ENCODE measurements at places on chromosomes 3 and 15.

DNA sequence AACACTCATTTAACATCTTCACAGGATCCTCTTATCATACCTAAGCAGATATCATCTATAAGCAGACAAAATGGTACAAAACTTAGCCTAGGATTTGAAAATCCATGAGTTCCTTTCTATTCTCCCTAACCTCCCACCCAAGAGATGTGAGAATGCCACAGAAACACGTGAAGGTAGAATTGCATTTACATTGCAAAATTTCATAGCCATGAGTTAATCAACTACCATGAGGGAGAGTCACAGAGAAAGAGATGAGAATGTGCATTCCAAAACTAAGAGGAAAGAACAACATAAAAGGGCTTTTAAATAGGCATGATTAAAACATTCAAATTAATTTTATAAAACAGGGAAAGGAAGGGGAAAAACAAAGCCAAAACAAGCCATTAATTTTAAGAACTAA lies 806.2 kb downstream of the NTRK3 start:
- no peak for DNase-seq

GRCh38 chr15:40904552-40905201 lies 10.4 kb downstream of the VPS18 start:
- no peak for DNase-seq

- no peak for DNase-seq
Measured at GRCh38 chr15:96160800-96161199, 169.7 kb upstream of the NR2F2 start.

DNA sequence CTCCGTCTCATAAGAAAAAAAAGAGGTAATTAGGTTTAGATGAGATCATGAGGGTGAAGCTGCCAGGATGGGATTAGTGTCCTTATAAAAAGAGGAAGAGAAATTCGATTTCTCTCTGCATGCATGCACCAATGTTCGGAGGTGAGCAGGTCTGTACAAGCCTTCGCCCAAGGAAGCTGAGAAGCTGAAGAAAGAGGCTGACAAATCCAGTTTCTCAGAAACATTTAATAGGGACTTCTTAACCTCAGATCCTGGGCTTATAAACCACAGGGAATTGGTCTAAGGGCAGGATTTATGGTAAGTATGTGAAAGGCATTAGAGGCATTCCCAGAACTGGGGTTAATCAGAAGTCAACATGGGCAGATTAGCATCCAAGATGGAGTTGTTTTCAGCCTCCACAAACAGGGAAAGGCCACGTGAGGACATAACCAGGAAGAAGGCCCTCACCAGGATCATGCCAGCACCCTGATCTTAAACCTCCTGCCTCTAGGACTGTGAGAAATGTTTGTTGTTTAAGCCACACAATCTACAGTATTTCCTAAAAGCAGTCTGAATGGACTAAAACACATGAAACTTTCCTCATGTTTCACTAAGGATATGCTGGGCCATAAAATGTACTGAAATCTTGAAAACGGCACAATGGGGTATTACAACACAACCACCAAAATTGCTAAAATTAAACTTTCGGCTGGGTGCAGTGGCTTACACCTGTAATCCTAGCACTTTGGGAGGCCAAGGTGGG lies 11.3 kb downstream of the SHISA5 start:
- no peak for DNase-seq

GRCh38 chr3:62950210-62950609 lies 75.0 kb upstream of the CADPS start:
- DNase-seq, result no peak

DNA sequence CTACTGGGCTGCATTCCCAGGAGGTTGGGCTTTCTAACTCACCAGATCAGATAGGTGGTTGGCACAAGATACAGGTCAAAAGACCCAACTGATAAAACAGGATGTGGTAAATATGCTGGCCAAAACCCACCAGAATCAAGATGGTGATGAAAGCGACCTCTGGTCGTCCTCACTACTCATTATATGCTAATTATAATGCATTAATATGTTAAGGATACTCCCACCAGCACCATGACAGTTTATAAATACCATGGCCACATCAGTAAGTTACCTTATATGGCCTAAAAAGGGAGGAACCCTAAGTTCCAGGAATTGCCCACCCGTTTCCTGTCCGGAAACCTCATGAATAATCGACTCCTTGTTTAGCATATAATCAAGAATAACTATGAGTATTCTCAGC lies 31.6 kb downstream of the CFAP44 start:
- no peak for DNase-seq

GRCh38 chr3:37862219-37862902 lies 681 bp downstream of the CTDSPL start:
- peak; percentile 55 for DNase-seq

GRCh38 chr15:68010361-68011153 lies 43.6 kb upstream of the PIAS1 start:
- DNase-seq, result no peak

DNA sequence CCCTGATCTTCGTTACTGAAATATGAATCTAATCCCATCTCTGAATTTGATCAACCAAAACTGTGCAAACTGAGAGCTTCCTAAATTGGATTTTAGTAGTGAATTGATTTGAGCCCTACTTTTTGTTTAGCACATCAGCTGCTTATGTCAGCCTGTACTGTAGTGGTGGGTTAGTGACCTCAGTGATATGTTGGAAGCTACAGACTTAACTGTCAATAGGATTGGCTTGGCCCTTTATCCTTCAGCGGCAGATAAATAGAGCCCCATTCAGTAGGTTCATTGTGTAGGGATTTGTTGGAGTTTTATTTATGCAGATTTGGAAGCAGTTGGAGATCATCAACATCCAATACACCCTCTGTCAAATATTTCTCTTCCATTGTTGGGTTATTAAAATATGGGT lies 409.7 kb downstream of the SOX2 start:
- DNase-seq, result no peak

DNA sequence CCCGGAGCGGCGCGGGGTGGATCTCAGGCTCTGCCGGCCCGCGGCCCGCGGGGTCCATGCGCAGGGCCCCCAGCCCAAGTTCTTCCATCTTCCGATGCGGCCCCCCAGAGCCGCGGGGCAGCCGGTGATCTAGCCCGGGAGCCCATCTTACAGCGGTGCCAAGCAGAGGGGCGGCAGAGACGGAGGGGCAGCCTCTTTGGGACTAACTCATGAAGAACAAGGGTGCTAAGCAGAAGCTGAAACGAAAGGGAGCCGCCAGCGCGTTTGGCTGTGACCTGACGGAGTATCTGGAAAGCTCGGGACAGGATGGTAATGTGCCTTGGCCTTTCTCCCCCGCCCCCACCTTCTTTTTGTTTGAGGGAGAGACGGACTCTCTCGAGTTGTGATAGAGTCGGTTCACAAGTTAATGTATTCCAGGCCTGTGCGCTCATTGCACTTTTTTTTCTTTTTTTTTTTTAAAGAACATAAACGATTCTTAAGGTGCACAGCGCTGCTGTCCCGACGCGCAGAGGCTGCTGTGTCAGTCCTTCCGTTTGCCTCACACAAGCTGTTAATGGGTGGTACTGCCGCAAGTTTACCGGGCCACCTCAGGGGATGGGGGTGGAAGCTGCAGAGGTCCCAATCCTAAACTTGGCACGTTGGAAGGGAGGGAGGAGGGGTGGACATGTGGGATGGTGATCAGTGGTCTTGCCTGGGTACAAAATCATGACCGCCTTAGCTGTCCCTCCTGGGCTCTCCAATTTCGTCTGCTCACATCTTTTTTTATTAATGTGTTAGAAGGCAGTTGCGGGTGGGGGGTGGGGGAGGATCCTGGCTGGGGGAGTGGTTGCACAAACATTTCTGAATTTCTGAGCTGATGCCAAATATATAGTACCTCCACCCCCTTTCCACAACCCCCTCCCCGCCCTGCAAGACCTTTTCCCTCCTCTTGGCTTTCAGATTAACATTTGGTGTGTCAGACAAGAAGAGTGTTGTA lies 801 bp downstream of the ARHGAP31 start:
- DNase-seq, result peak; percentile 34

GRCh38 chr3:33083958-33084357 lies 13.0 kb downstream of the GLB1 start:
- DNase-seq, result no peak

GRCh38 chr3:101702726-101703125 lies 16.2 kb upstream of the RPL24 start:
- no peak for DNase-seq

DNA sequence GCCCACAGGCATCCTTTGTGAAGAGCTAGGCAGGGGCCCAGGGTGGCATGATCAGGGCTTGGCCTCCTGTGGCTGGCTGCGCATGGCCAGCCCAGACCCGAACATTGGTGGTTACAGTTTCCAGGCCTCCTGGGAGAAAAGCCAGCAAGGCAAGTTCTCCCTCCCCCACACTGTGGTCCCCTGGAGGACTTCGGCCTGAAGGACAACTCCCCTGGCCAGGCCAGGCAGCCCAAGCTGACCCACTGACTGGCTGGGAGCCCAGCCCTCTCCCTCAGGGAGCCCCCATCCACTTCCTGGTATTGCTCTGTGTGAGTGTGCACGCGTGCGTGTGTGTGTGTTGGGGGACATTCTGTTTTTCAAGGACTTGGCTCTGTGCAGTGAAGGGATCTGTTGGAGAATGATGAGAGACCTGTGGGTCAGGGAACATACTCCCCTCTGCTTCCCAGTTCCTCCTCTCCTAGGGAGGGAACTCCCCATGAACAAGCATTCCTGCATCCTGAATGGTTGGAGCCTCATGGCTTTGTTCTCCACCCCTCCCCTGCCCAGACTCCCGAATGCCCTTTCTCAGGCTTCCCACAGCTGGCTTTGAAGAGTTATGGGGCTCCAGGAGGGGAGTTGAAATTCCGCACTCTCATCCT lies 29.5 kb downstream of the CORO2B start:
- no peak for DNase-seq

DNA sequence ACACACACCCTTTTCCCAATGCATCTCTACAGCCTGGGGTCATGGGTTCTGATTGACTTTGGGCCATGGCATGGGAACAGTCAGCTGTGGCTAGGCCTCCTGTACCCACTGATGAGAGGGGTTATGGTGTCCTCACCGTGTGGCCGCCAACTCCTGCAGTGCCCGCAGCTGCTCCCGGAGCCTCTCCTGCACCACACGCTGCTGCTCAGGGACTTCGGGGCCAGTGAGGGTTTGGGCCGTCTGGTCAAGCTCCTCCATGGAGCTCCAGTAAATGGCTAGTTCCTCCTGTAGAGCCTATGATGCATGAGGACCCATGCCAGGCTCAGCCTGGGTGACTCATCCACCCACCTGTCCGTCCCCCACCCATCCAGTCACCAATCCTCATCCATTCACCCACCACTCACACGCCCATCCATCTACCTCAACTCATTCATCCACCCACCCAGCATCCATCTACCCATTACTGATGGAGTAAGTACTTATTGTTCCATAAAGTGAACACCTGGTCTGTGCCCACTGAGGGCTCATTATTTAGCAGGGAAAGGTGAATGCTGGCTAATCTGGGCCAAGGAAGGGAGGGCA lies 21.6 kb downstream of the SPTBN5 start:
- no peak for DNase-seq

GRCh38 chr3:48851407-48851806 lies 3.7 kb upstream of the PRKAR2A start:
- peak; percentile 10 for DNase-seq
